ENCODE measurements at places on chromosomes 7 and 10.

DNA sequence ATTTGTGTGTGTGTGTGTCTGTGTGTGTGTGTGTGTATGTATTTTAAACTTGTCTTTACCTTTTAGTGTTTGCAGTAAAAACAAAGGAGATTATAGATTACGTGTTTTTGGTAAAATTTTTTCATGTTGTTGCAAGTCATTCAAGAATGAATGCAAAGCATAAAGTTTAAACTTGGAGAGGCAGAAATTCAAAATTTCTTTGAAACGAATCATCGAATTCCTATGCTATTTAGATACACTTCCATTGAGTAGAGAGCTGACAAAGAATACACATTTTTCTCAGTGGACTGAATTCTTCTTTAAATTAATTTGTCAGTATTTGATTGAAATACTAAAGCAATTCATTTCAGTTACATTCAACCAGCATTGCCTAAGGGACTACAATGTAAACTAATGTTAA, 66.0 kb upstream of the HDAC9 start:
- no peak for DNase-seq

DNA sequence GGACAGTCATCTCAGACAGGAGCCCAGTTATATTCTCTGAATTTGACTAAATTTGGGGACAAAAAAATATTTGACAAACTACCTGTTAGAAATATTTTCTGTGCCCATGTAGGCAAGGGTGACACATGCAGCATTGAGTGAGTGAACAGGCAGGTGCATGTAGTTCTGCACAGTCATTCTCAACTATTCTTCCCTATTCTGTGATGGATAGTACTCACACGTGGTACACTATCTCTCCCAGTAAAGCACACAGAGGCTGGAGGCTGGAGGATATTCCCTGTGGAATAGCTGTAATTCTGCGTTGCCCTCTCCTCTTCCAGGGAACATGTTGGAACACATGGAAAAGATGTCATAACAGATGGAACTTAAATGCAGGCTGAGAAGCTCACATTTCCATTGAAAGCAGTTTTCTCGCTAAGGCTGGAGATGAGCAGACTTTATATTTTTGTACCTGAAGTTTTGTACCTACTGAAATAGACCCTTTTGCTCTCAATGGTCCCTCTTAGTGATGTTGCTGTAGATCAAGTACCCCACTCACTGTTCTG, 75.0 kb downstream of the GPR141 start:
- DNase-seq: no peak

DNA sequence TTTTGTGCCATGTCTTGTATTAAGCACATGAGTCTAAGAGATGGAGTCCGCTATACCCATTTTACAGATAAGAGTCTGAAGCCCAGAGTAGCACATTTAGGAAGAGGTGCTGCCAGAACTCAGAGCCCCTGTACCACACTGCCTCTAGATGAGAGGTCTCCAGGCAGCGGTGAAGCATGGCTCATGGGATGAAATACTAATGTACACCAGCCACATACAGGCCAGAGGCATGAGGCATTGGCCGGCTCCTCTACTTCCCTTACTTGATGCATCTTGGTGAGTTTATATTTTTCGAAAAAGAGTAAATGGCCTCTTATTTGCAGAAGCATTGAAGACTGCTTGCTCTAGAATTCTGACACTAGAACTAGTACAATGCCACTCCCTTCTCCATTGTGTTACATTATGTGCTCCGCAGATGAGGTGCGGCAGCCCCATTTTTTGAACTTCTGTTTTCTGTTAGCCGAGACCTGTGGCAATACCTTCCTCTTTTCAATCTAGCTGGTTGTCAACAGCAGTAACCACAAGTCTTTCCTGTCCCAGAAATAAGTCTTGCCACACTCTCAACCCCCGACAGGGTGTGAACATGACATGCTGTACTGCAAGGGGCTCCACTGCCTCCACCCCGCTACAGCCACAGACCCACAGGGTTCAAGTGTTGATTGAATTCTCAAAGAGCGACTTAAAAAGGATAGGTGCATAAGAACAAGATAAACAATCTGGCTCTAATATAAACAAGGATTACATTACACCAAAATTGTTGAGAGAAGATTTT, 145.3 kb downstream of the CELF2 start:
- DNase-seq: peak; percentile 76

- no peak for DNase-seq
Observed at GRCh38 chr10:102819054-102819453, 18.2 kb downstream of the CYP17A1 start.

- no peak for DNase-seq
Observed at GRCh38 chr10:5467207-5467535, 32.2 kb downstream of the CALML5 start.

GRCh38 chr7:155669717-155670505, 25.4 kb downstream of the RBM33 start:
- no peak for DNase-seq

- peak; percentile 50 for DNase-seq
Observed at GRCh38 chr10:59907918-59908807, 1.8 kb upstream of the CCDC6 start.

GRCh38 chr7:466465-467191, 53.0 kb downstream of the PDGFA start:
- no peak for DNase-seq

DNA sequence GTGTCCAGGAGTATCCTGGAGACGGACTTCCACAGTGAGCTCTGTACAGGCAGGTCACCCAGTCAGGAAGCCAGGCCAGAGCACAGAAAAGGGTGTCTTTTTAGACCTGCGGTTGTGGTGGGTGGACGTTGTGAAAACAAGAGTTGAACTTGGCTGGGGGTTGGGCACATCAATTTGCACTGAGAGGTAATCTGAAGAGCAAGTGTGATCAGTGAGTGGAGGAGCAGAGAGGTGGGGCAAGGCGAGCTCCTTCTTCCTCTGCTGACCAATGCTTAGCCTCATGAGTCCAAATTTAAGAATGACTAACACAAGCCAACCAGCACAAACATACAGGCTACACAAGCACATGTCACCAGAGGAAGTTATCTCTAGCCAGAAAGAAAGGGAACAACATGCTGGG, 310.8 kb downstream of the TCERG1L start:
- DNase-seq: no peak

DNA sequence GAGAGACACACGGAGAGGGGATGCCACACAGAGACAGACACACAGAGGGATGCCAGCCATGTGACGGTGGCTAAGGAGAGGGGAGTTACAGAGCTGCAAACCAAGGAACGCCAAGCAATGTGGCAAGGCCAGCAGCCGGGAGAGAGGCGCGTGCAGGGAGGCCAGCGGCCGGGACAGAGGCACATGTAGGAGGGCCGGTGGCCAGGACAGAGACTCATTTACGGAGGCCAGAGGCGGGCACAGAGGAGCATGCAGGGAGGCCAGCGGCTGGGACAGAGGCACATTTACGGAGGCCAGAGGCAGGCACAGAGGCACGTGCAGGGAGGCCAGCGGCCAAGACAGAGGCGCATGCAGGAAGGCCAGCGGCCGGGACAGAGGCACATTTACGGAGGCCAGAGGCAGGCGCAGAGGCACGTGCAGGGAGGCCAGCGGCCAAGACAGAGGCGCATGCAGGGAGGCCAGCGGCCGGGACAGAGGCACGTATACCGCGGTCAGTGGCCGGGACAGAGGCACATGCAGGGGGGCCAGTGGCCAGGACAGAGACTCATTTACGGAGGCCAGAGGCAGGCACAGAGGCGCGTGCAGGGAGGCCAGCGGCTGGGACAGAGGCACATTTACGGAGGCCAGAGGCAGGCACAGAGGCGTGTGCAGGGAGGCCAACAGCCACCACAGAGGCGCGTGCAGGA, 40.4 kb downstream of the INSIG1 start:
- no peak for DNase-seq

GRCh38 chr10:125691160-125691981, 8.4 kb upstream of the TEX36 start:
- no peak for DNase-seq

DNA sequence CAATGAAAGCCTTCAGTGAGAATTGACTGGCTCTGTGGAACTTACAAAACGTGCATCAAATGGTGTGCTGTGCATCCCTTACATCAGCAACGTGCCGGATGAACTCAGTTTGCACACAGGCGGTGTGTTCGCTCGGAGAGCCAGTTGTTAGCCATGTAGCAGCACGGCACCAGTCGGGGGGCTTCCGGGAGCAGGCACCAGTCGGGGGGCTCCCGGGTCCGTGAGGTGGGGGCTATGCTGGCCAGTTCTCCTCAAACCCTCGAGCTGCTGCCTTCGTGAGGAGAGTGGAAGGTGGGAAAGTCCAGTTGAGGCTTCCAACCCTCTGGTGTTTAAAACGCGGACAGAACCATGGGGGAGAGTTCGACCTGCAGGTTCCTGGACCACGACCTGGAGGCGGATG, 34.9 kb upstream of the UTF1 start:
- DNase-seq: no peak

DNA sequence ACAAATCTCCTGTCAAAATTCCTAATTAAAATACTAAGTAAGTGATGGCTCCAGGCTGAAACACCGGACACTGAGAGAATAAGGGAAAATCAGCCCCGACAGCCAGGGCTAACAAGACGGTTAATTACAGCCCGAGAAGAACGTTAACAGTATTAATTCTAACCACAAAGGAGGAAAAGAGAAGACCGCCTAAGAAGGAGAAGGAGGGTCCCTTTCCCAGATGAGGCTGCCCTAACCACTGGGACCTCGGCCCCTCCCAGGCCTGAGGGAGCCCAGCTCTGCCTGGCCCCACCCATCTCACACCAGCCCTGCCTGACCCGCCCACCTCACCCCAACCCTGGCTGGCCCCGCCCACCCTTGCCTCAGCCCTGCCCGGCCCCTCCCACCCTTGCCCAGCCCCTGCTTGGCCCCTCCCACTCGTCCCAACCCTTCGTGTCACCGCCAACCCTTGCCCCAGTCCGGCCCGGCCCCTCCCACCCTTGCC, 51.3 kb downstream of the PWWP2B start:
- peak; percentile 83 for DNase-seq

DNA sequence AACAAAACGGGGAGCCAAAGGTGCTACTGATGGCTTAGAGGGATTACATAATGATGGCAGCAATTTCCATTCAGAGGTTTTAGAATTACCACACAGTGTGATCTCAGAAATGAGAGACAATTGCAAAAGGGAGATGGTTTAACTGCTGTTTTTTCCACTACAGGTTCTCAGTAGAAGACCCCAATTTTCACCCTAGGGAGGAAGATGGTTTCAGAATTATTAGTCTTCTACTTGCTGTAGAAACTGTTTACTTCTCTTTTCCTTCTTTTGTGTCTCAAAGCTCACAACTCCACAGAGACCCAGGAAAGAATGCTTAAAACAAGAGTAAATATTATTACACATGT, 226.5 kb downstream of the INHBA start:
- no peak for DNase-seq

DNA sequence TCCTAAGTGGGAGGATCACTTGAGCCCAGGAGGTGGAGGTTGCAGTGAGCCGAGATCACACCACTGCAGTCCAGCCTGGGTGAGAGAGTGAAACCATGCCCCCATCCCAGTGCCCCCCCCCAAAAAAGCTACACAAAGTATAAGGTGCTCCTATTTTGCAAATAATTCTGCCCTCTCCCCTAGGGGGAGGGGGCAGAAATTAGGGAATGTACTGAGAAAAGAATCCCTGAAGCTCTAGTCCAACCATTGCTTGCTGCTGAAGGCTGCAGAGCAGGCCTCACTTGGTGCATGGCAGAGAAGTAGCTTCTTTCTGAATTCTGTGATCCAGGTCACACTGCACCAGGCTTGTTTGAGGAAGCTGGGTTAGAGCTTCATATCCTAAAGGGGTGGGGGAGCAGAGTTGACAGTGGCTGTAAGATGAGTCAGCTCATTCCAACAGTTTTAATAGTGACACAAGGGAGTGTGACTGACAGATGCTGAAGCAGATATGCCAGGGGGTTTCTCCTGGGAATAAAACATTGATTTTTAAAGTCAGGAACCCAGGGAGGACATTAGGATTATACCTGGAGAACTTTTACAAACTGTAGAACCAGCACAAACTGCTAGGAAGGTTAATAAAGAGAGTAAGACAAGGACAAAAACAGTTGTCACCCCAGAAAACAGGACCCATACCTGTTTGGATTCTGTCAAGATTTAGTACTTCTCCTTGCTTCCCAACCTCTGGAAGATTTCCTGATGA, 32.8 kb upstream of the STRIP2 start:
- no peak for DNase-seq

- DNase-seq: no peak
Observed at GRCh38 chr7:131943646-131944045, 387.2 kb upstream of the PODXL start.

- DNase-seq: no peak
Observed at GRCh38 chr7:116382375-116382774, 117.2 kb upstream of the CAV2 start.

DNA sequence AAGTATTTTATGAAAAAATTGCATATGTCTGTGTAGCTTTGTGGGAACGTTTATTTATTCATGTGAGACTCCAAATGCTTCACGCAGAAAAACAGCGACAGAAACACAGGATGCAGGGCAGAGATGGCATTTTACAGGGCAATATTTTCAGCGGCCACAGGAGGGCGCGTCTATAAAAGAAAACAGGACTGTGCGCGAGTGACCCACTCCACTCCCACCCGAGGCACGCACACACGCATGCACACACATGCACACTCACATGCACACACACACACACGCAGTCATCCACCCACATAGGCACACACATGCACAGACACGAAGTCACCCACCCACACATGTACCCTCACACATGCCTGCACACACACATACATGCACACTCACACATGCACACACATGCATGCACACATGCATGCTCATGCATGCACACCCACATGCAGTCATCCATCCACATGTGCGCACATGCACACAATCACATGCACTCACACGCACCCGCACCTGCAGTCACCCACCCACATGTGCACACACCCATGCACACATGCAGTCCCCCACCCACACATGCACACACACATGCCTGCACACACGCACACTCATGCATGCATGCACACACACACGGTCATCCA, 96.3 kb downstream of the DNAJB6 start:
- DNase-seq: peak; percentile 60

DNA sequence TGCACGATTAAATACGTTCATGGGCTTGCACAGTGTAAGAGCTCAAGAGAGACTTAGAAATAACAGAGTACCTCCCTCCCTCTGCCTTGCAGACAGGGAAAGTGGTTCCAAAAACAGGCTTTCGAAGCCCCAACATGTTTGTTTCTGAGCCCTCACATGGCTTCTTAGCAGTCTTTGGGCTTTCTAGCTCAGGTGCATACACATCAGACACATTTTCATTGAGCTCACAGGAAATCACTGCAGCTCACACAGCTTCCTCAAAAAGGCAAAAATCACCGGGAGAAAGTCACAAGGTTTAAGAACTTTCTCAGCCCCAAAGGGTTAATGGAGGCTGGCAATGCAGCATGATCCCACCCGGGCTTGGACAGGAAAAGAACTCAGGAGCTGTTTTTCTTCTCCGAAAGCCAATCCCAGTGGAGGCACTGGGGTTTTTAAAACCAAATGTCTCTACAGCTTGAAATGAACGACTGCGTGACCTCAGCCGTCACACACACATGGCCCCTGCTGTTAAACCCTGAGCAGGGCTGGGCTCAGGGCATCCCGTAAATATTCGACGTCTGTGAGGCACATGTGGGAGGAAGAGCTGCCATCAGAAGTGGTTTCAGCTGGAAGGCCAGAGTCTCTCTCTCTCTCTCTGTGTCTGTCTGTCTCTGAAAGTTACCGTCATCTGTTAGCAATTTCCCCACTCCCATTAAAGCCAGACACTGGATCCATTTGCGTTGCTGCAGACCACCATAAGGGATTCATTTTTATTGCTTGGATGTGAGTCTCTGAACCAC, 69.7 kb downstream of the CALML3 start:
- DNase-seq: no peak

All from Right ventricle myocardium superior (tissue), 1 donor.